B cell (primary cell): ENCODE measurements at places on chromosomes 4 and X.

DNA sequence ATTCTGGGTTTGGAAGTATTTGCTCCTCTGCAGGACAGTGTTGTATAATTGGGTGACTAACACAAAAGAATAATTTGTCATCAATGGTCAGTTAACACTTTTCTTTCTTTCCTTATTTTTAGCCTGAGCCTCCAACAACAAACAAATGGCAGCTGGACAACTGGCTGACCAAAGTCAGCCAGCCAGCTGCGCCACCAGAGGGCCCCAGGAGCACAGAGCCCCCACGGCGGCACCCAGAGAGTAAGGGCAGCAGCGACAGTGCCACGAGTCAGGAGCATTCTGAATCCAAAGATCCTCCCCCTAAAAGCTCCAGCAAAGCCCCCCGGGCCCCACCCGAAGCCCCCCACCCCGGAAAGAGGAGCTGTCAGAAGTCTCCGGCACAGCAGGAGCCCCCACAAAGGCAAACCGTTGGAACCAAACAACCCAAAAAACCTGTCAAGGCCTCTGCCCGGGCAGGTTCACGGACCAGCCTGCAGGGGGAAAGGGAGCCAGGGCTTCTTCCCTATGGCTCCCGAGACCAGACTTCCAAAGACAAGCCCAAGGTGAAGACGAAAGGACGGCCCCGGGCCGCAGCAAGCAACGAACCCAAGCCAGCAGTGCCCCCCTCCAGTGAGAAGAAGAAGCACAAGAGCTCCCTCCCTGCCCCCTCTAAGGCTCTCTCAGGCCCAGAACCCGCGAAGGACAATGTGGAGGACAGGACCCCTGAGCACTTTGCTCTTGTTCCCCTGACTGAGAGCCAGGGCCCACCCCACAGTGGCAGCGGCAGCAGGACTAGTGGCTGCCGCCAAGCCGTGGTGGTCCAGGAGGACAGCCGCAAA lies 106.0 kb downstream of the KLHL8 start:
- DNase-seq = no peak

DNA sequence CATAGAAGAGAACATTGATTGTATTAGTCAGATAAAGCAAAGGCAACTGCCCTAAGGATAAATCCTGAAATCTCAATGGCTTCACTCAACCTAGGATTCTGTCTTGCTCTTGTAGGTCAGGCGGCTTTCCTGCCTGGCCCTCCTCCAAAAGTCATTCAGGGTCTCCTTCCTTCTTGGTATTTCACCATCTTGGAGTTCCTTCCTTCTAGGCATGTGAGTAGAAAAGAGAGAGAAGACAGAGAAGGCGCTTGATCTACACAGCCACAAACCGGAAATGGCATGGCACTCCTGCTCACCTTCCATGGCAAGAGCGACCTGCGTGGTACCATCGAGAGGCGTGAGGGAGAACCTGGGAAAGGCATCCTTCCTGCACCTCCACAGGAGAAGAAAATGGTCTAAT lies 45.3 kb upstream of the HELT start:
- DNase-seq = no peak

- no peak for DNase-seq
These were observed 45.6 kb upstream of the USP46 start for GRCh38 chr4:52704661-52705060.

GRCh38 chr4:9944431-9945425 lies 76.6 kb downstream of the SLC2A9 start:
- no peak for DNase-seq

- DNase-seq = no peak
These were observed 10.9 kb upstream of the DCTD start for GRCh38 chr4:182928061-182928460.

DNA sequence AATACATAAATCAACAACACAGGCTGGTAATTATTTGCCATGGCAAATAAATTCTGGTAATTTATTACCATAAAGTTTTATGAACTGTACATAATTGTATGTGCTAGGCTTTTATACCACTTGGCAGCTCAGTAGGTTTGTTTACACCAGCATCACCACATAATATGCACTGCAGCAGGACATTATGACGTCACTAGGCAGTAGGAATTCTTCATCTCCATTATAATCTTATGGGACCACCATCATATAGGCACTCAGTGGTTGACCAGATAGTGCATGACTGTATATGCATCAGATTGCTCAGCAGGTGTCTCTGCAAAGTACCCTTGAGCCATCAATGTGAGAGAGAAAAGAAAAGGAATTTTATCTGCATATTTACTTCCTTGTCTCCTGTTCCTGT lies 295.4 kb downstream of the CFAP47 start:
- no peak for DNase-seq

GRCh38 chr4:151803246-151803645 lies 42.4 kb upstream of the GATB start:
- no peak for DNase-seq

- no peak for DNase-seq
These were observed 165.3 kb downstream of the FBXO8 start for GRCh38 chr4:174118171-174118570.

DNA sequence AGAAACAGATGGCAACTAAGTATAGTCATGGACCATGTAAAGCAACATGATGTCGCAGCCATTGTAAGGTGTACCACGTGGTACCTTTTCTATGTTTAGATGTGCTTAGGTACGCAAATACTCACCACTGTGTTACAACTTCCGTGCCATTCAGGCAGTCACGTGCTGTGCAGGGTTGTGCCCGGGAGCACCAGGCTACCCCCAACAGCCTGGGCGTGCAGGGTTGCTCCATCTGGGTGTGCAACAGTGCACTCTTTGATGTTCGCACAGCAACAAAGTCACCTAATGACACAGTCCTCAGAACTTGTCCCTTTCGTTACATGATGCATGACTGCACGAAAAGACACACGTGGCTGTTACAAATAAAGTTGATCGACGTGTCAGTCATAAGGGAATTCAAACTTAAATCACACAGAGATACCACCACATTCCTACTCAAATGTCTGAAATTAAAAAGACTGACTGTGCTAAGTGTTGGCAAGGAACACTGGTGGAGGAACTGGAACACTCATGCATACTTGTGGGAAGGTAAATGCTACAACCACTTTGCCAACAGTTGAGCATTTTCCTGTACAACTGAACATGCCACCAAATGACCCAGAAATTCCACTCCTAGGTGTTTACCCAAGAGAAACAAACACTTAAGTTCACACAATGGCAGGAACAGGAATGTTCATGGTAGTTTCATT lies 24.3 kb downstream of the CPLX1 start:
- no peak for DNase-seq

GRCh38 chr4:103193457-103193856 lies 4.7 kb downstream of the CENPE start:
- DNase-seq = no peak

GRCh38 chrX:51852096-51852495 lies 41.3 kb upstream of the MAGED1 start:
- no peak for DNase-seq

- no peak for DNase-seq
These were observed 519 bp downstream of the SLC25A4 start for GRCh38 chr4:185143601-185143969.

- no peak for DNase-seq
These were observed 337.6 kb downstream of the STIM2 start for GRCh38 chr4:27198246-27198645.
